ENCODE measurements at places on chromosomes 5 and 9. TPM values are rescaled to one million over a fixed set of nuclear protein-coding genes. Genes with fewer than 3 reads are reported as not detected.

The SPEF2 gene
- total RNA-seq, result 18.8 TPM

The PTGR1 gene
- 37.7 TPM for total RNA-seq

The DRD1 gene
- 0.09 TPM for total RNA-seq

The TTC23L gene
- total RNA-seq, result 0.51 TPM

The SLC45A2 gene
- total RNA-seq, result not detected

The N4BP3 gene
- total RNA-seq, result 3.2 TPM

The C8G gene
- 4.4 TPM for total RNA-seq

DNA sequence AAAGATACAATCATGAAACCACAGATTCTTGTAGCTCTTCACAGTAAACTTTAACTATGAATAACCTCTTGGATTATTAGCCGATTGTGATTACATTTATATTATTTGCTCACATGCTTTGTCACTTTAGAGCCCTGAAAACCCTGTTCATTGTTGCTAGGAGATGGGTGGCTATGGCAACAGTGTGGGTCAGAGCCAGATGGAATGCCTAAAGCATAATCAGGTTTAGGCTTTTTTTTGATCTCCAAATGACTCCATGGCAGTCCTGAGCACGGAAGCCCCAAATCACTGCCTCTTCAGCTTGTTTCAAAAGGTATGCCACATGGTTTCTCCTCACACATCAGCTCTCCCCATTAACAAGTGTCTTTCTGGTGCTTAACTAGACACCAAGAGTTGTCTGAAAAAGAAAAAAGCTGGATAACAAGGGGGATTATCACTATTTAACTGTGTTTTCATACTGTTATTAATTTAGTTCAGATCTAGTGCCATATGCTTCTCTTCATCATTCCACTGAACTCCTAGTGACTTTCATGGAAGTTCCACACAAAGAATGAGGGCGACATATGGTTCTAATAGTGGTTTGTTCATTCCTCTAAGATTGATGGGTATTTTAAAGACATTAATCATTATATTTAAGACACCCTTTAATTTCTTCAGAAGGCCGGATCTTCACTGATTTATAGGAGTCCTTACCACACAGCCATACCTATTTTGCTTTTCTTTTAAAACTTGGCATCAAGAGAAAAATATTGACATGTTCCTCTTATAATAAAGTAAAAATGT is 88.8 kb upstream of the PAM start:
- no peak for DNase-seq

DNA sequence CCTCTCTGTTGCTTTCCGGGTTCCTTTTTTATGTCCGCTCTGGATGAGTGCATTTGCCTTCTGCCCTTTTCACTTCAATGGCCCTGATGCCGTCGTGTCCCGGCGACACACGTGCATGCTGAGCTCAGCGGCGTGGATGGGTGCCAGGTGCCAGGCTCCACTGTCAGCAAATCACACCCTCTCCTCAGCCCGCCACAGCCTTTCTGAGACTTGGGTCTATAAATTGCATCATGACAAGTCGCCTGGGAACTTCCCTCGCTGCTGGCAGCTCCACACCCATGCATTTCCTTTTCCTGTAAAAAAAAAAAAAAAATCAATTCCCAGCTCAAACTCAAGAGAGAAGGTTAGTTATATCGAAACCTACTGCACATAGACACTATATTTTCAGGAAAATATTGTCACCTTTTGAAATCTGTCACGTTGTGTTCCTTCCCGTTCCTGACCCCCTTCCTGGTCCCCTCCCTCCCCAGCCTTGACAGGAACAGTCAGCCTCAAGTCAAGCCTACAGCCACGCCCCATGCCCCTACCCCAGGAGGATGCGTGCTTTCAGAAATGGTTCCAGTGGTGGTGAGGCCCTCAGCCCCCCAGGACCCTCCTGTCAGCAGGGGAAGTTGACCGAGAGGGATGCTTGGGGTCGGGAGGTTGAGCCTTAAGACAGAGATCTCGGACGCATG is 110.3 kb upstream of the PTCH1 start:
- DNase-seq, result peak; percentile 60

- no peak for DNase-seq
Observed at GRCh38 chr9:91451431-91452270, 28.0 kb upstream of the NFIL3 start.

- no peak for DNase-seq
Observed at GRCh38 chr5:66717455-66718373, 121.5 kb downstream of the MAST4 start.

DNA sequence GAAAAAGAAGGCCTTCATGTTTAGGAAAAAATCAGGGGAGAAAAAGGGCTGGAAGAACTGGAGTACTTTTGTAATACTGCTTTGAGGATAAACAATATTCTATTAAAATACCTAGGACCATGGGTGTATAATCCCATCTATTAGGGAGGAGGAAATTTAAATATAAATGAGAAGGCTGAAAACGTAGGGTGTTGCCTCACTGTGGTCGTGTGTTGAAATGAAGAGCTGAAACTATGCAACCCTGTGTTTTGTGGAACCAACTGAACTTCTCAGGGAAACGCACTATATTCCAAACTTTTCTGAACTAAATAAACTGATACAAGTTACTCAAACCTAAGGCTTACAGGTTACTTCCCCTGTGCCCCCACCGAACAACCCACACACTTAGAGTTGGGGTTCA is 4.5 kb upstream of the CNTLN start:
- no peak for DNase-seq

DNA sequence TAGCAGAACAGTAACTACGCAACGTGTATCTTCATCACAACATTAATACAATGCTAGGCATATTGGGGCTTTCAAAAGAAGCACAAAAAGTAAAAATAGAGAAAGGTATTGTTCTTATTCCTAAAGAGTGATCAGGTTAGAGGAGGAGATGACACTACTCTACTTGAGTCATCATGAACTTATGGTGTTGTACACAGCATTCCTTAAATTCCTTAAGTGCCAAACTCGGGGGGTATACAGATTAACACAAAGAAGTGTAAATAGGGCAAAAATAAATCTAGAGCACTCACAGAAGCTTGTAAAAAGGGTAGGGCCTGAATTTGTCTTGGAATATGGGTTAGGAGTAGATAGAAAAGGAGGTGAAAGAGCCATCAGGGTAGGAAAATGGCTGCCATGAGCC is 308.0 kb upstream of the DAP start:
- DNase-seq, result no peak

GRCh38 chr5:180889381-180889780 is 9.6 kb upstream of the BTNL8 start:
- DNase-seq, result no peak

DNA sequence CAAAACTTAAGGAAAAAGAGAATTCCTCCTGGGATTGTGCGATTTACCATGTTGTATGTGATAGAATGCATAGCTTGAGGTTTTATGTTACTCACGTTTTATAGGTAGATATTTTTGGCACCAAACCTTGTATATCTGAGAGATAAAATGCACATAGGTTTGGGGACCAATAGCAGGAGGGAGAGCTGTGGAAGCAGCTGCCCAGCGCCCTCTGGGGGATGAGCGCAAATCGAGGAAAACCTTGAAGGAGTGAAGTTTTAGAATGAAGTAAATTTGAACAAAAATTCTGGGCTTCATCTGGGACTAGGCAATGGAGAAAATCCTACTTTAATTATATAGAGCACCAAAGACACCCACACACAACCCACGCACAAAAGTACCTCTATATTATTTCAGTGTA is 197.0 kb downstream of the ADCY2 start:
- no peak for DNase-seq

GRCh38 chr9:137478962-137479861 is 20.1 kb upstream of the NSMF start:
- no peak for DNase-seq

All from upper lobe of left lung (tissue), 6 donors.